ENCODE measurements at places on chromosomes 13 and 19. TPM values are rescaled to one million over a fixed set of nuclear protein-coding genes. Genes with fewer than 3 reads are reported as not detected.

GRCh38 chr19:2215281-2215751 lies 20.8 kb downstream of the PLEKHJ1 start:
- ATAC-seq = no peak

DNA sequence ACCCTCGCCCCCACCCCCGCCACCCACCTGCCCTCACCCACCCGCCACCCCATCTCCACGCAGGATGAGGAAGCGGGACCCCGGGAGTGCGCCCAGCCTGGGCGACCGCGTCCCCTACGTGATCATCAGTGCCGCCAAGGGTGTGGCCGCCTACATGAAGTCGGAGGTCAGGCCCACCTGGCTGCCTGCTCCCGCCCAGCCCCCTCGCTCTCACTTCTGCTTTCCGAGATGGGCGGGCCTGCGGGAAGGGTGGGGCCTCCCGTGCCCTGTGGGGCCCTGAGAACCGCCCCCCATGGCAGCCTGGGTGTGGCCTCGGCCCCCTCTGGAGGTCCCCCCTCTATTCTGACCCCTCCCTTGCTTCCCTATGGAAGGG lies 3.1 kb upstream of the SPIB start:
- ATAC-seq = peak; percentile 16

DNA sequence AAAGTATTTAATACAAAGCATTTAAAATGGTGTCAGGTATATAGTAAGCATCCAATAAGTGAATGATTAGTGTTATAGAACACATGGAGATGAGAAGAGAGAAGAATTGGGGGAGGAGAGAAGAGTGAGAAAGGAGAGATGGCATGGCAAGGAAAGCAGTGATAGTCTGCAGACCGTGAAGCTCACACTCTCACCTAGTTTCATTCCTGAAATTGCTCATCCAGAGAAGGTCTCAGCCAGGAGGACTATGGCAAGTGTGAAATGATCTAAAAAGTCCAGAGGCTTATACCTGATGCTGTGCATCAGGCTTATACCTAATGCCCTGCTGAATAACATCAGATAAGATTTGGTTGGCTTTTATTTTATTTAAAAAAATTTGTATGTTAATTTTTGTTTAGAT lies 351.6 kb upstream of the KLF12 start:
- no peak for ATAC-seq

DNA sequence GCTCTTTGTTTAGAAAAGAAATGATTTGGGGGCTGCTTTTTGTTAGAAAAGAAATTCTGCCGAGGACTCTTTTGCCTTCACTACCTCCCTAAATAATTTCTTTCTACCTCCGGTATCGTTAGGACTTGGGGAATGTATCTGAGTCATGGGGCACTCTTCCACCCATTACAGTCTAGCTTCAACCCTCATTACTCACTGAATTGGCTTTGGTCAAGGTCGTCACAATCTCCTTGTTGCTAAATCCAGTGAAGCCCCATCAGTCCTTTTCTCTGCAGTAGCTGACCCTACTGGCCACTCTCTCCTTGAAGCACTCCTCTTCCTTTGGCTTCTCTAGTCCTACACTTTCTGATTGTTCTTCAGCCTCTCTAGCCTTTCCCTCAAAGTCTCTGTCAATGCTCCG lies 34.0 kb downstream of the WDR87 start:
- no peak for ATAC-seq

GRCh38 chr19:56885173-56885985 lies 44.9 kb upstream of the PEG3 start:
- no peak for ATAC-seq

DNA sequence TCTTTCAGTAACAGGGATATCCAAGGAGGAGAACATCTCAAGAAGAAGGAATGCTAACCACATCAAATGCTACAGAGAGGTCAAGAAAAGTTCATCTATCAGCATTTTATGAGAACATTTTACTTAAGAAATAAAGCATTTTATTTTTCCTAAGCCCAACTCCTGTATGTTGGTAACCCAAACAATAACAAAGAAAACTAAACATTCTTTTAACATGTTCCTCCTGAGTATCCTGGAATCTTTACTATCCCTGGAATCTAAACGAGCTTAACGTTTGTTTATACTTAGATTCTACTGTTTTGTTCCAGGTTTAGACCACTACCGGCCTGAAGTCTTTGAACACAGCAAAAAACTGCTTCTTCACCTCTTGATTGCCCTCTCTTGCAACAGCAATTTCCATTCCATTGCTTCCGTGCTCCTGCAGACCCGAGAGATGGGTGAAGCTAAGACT lies 89.7 kb downstream of the ZAR1L start:
- ATAC-seq = peak; percentile 37

DNA sequence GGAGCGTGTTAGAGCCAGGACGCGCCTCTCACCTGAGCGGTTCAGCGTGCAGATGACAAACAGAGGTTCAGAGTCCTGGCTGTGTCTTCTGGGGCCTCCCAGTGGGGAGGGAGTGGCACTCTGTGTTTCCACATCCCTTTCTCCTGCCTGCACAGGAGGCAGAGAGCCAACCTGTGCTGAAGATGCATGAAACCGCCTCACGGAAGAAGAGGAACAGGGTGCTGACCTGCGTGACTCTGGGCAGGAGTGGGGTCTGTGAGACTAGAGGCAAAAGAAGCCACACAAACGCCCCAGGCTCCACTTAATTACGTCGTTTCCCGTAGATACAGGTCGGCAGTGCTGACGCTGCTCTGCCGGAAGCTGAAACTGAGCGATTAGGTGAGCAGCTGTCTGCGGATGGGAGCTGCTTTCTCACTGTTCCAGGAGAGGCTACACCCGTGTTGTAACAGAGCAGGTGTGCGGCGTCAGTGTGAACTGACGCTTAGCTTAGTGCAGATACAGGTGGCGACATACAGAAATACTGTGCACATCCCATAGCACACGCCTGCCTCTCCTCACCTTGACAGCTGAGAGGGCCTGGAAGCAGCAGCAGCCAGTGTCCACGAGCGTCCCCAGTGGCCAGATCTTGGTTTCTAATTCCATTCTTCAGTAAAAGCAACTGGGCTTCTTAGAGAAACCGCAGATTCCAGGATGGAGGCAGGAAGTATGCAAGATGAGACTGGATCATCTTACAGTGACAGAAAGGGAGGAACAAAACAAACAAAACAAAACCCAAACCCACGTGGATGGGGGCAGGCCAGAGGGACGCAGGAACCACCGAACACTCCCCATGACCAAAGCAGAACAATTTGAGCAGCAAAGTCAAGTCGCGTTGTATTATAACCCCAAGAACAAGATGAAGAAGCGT lies 37.7 kb upstream of the MCF2L start:
- peak; percentile 41 for ATAC-seq

DNA sequence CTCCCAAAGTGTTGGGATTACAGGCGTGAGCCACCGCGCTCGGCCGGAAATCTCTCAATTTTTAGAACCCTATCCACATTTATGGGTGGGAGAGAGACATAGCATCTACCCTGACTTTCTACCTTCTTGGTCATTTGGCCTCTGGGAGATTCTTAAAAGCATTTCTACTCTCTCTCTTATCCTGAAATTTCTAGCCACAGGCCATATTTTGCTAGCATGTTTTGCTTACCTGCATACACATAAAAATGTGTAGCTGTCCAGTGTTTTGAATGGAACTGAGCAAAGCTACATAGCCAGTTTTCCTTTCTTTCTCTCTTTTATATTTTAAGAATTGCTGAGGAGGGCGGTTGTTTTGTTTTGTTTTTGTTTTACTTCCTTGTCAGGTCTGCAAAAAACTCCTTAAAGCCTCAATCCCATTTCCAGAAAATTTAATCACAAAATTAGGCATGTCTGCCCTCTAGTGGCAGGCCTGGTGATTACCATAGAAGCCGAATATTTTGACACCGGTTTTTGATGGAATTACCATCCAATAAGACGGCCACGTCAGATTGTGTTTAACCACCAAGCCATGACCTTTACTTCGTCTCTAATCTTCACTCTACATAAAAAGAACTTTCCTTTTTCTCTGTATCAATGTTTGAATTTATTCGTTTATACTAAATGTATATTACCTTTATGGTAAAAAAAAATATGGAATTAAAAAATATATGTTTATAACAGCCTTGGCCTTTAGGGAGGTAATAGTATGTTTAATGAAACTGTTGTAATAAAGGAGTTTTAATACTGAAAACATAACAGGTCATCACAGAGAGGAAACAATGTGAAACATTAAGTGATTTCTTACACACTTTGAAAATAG lies 34.4 kb upstream of the OXGR1 start:
- peak; percentile 31 for ATAC-seq

DNA sequence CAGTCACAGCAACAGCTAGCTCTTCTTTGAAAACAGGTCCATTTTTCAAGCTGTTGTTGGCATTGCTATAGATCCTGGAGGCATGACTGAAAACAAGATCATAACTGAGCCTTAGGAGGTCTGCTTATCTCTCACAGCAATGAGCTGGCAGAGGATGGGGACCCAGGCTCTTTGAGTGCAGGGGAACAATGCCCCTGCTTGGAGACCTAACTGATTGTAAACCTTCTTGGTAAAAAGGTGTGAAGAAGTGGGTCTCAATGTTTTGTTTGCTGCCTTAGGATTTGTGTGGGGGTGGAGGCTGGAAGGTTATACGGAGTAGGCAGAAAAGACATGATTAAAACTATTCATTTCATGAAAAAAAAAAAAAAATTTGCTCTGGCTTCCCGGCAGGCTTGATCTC lies 94.6 kb downstream of the EFNB2 start:
- no peak for ATAC-seq

- ATAC-seq = no peak
Observed at GRCh38 chr13:26949701-26950502, 189.3 kb upstream of the GPR12 start.

DNA sequence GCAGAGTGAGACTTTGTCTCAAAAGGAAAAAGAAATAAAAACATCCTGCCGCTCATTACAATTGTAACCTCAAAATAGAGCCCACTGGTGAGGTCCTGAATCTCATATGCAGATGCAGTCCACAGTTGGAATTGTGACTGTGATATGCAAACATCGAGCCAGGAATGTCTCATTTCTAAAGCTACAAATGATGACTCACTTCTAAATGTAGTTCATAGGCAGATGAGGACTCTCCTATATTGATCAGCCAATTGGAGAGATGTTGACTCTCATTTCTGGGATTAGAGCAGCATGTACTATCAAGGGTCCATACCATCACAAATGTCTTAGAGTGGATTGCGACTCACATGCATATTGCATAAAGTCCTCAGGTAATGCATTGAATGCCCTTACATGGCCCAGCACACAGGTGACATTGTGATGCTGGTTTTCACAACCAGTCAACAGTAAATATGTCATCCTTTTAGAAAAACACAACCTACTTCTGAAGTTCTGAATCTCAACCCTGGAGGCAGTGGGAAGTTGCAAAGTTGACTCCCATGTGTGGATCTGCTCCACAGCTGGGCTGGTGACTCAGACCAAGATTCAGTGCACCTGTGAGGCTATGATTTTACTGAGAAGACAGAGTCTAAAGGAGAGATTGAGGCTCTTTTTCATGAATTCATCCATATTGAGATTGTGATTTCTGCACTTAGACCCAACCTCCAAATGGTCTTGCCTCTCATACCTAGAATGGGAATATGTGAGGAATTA lies 16.9 kb upstream of the ZNF254 start:
- no peak for ATAC-seq

DNA sequence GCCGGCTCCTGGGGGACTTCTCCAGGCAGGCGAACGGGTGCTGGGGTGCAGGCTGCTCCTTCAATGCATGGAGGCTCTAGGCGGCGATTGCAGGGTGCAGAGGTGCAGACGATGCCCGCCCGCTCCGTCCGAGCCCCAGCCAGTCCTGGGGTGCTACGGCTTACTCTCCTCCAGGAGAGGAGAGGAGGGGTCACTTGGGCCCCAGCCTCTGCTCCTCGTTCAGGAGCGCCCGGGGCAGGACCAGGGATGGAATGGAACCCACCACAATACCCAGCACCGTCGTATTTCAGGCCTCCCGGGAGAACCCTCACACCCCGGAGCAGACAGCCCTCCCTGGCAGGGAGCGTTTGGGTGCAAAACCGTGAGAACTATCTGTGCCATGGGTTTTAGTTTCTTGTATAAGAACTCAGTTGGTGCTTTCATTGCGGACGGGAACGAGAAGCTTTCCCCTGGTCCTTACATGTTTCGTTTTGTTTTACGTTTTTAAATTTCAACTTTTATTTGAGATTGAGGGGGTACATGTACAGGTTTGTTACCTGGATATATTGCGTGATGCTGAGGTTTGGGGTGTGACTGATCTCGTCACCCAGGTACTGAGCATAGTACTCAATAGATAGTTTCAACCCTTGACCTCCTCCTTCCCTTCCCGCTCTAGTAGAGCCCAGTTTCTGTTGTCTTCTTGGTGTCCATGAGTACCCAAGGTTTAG lies 46.8 kb downstream of the ARHGEF18 start:
- ATAC-seq = peak; percentile 17

DNA sequence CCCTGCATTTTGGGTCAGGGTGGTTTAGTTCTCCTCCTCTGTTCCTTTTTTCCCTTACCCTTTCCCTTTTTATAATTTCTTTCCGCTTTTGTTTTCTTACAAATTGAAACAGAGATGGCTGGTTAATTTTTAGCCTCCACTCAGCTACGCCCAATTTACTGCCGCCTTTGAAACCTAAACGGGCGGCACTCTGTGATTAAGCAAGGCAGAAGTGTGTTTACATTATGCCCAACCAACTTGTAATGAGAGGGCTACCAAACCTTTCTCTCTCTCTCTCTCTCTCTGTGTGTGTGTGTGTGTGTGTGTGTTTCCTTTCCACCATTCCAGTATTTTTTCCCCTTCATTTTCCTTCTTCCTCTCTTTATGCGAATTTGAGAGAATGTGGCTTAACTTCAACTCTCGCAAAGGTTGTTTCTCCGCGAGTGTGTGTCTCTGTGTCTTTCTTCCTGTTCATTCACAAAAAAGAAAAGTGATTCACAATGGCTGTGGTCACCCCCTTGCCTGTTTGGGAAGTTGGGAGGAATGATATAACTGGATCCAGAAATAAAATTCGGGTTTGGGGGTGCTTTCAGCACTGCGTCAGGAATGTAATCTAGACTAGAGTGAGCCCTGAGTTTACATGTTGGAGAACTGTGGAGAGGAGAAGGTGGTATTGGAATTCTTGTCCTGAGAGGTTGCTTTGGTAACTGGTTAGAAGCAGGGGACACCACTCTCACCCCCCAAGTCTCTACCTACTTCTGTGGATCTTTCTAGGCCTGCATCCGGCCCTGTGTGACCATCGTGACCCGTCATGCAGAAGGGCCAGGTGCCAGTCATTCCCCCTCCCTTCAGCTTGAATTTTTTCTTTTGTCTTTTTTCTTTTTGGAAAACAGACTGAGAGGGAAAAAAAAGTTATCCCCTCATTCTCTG lies 31.4 kb downstream of the NFIX start:
- no peak for ATAC-seq

- no peak for ATAC-seq
Observed at GRCh38 chr19:52665529-52665928, 27.4 kb upstream of the ZNF83 start.

DNA sequence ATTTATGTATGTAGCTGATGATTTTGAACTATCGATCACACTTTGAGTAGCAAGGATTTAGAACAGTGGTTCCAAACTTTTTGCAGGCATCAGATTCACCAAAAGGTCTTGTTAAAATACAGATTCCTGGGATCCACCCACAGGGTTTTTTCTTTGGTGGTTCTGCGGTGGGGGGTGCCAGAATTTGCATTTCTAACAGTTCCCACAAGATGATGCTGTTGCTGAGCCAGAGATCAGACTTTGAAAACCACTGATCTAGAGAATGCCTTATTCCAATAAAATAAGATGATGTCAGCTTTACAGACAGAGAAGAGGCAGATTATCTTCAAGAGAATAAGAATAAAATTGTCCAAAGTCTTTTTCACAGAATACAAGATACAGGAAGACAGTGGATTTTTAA lies 80.9 kb upstream of the SHISA2 start:
- no peak for ATAC-seq

The VSTM1 gene
- total RNA-seq = not detected

The MYO1F gene
- 8.4 TPM for total RNA-seq

The CCDC169 gene
- total RNA-seq = not detected

The BST2 gene
- 196 TPM for total RNA-seq

The PODNL1 gene
- 0.62 TPM for total RNA-seq

The GFY gene
- not detected for total RNA-seq

Data from gastroesophageal sphincter (tissue), 4 donors.